Activated effector memory CD4-positive, alpha-beta T cell treated with anti-CD3 and anti-CD28 coated beads, Interleukin-2, amount 50 U/mL, for 16 hours (primary cell): ENCODE measurements at places on chromosomes 1 and 21.

GRCh38 chr21:41976611-41977010 is 22.8 kb upstream of the C2CD2 start:
- DNase-seq, result no peak

DNA sequence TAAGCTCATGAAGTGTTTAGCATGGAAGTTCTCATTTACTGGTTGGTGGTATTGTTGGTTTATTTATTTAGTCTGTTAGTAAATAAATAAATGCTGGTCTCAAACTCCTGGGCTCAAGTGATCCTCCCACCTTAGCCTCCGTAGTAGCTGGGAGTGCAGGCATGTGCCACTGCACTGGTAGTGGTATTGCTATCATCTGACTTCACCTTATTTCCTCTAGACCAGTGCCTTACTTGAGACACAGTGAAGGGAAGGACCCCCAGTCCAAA is 1.4 kb upstream of the SLC2A1 start:
- DNase-seq, result no peak

GRCh38 chr1:160454371-160455152 is 54.2 kb downstream of the VANGL2 start:
- no peak for DNase-seq

DNA sequence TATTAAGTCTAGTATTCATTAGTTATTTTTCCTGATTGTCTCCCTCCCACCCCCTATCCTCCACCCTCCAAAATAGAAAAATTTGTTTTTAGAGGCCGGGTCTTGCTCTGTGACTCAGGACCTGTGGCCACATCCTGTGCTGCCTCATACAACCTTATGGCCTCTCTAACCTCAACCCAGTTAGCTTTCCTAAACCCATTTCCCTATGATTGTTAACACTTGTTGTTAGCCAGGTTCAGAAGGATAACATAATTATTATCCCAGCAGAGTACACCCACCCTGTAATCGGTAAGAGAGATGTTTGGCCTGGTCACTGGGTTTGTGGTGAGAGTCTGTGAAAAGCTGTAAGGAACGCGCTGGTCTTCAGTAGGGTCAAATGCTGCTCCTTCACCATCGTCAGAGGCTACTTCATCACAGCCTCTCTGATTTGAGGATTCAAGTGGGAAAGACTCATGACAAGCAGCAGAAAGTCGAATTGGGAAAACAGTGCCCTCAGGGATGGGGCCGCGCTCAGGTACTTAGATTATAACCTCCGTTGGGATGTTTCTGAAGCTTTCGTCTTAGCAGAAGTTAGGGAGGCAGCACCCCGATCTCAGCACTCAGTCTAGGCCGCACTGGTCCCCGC is 35.9 kb upstream of the HMGN1 start:
- no peak for DNase-seq

DNA sequence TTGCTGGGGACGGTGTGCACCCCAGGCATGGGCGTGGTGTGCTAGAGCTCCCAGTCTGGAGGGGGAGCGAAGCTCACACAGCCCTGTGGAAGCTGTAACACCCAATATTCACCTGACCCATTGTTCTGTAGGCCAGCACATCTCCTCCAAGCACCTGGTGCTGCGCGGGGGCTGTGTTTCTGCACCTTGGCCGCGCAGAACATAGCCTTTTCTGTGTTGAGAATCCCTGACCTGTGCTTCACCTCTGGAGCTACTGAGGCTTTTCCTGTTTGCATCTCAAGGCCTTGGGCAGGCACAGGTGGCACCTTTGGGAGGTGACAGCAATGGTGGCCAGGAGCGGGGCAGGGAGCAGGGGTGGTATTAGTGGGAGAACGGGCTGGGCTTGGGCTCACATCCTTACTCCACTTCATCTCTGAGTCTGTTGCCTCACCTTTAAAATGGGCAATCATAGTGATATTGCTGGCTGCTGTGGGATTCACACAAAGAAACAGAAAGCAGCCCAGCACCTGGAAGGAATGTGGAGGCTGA is 343.9 kb upstream of the AJAP1 start:
- DNase-seq, result peak; percentile 14

DNA sequence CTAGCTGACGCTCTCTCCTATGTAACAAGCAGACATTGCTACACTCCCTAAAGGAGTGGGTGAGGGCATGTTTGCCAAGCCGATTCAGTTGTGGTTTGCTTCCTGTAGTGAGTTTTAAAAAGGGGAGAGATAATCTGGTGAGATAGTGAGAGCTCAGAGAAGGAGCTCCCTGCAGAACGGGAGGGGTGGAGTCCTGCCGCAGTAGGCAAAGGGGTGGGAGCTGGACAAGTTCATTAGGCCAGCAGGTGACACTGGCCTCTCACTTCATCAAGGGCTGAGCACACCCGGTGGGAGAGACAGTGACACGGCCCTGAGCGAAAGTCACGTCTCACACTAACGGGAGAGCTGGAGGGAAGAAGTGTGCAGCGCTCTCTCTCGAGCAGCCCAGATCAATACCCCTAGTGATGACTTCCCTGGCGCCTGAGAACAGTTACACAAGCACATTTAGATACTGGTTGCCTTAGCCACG is 144.0 kb upstream of the CD34 start:
- no peak for DNase-seq

GRCh38 chr1:16367968-16368890 is 1.2 kb downstream of the SZRD1 start:
- DNase-seq, result peak; percentile 69

DNA sequence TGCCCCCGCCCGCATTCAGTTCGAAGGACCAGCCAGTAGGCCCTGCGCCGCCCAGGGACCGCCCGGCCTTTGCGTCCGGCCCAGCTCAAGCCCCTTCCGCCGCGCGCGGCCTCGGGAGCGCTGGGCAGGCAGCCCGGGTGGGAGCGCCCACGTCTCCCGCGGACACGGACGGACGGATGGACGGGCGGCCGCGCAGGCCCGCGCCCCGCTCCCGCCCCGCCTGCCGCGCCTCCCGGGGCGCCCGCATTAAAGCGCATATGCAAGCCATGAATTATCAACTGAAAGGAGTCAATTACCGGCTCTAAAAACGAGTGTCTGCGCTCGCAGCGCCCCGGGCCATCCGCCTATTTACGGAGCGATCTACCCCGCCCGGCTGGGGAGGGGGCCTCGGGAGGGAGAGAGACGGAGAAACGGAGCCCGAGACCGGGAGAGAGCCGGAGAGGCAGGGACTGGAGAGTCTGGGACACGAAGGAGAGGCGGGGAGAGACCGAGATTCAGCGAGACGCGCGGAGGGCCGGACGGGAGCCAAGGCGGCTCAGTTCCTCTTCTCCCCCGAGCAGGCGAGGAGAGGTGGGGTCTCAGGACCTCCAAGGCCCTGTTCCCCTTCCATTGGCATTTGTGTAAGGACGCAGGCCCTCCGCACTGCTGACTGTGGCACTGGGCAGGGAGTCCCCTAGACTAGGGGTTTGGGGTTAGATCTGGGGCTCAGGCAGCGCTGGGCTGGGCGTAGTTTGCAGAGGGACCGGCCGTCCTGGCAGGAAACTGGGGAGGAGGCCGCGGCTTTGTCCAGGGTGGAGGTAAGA is 41.3 kb upstream of the DMBX1 start:
- DNase-seq, result no peak

GRCh38 chr1:31764312-31765040 is at the start of gene ADGRB2:
ADGRB2 (minus strand) TSS chr1:31764340; CDS start chr1:31757221, 7,119 bp downstream.
- no peak for DNase-seq

DNA sequence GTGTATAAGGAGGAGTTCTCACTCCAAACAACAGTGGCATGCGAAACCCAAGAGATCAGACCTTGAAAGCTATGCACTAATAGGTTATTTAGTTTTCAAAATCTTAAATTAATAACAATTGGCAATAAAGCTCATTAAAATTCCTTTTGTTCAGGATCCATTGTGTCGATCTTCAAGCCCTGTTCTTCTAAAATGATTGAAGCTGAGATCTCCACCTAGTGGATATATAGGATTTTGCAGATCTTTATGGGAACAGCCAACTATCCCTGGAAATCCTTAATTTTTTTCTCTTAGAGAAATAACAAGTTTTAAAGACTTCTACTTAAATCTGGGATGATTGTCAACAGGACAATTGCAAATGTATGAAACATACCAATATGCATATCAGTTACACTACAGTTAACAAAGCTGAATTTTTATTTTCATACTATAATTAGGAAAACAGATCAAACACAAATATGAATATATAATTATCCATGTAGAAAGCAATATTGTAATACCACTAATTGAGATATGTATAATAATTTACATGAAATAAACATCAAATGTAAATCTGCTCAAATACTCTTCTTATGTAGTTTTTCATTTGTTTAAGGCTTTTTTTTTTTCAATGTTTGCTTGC is 43.3 kb downstream of the LRRC53 start:
- no peak for DNase-seq

GRCh38 chr1:67332653-67333529 is 25.2 kb downstream of the IL12RB2 start:
- no peak for DNase-seq

- DNase-seq, result no peak
Observed at GRCh38 chr21:43734131-43734927, 15.4 kb downstream of the PDXK start.

GRCh38 chr21:45465611-45466329 is 60.8 kb downstream of the COL18A1 start:
- no peak for DNase-seq

- DNase-seq, result no peak
Observed at GRCh38 chr1:98034505-98034904, 113.7 kb upstream of the DPYD start.

DNA sequence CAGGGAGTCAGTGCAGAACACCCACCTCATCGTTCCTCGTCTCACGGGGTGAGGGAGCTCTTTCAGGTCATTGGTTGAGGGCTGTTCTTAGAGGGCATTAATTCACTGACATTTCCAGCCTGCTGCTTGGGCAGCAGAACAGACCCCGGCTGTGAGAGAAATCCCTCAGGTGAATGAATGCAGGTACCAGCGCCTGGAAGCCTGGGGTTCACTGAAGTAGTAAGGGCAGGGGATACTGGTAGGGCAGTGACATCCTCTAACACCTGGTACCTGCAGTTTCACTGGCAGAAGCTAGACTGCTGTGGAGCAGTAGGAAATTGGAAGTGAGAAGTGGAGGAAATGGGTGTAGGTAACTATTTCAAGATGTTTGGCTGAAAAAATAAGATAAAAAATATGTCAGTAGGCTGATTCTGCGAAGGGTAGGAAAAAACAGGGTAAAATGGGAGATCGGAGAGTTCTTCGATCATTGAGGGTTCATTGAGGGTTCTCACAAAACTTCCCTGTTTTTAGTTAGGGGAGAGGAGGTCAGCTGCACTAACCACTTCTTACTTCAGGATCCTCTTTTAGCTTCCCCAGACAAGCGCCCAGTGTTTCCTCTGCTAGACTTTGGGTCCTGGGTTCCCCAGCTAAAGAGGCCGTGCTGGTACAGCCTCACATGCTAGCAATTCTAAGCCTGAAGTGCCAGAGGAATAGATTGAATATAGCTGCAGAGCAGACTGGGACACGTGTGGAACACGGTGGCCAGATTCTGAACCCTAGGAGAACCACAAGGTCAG is 55.2 kb downstream of the RNF220 start:
- no peak for DNase-seq

- DNase-seq, result no peak
Observed at GRCh38 chr21:42199868-42200463, 19.0 kb upstream of the ABCG1 start.

- no peak for DNase-seq
Observed at GRCh38 chr1:172431721-172432192, 11.3 kb downstream of the C1orf105 start.

- no peak for DNase-seq
Observed at GRCh38 chr1:35580949-35581388, 7.9 kb downstream of the TFAP2E start.

- no peak for DNase-seq
Observed at GRCh38 chr1:183024317-183025009, 1.2 kb downstream of the LAMC1 start.

DNA sequence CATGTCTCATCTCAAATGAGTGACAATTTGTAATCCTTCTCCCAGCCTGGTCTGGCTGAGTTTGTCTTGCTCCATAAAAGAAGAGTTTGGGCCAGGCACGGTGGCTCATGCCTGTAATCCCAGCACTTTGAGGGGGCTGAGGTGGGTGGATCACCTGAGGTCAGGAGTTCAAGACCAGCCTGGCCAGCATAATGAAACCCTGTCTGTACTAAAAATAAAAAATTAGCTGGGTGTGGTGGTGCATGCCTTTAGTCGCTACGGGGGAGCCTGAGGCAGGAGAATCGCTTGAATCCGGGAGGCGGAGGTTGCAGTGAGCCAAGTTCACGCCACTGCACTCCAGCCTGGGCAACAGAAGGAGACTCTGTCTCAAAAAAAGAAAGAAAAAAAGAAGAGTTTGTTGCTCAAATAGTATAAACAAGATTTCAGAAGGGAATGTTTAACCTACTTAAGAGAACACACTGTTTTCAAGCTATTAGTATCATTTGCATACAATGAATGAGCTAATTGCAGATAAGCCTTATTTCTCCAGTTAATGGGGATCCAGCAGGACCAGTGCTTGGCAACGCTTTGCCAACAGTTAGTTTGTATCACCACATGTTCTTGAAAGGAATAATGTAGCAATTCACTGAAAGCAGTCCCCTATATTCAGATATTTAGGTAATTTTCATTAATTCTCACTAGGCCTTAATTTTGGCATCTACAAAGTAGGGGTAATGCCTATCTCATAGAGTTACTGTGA is 15.9 kb downstream of the KLHDC7A start:
- no peak for DNase-seq

DNA sequence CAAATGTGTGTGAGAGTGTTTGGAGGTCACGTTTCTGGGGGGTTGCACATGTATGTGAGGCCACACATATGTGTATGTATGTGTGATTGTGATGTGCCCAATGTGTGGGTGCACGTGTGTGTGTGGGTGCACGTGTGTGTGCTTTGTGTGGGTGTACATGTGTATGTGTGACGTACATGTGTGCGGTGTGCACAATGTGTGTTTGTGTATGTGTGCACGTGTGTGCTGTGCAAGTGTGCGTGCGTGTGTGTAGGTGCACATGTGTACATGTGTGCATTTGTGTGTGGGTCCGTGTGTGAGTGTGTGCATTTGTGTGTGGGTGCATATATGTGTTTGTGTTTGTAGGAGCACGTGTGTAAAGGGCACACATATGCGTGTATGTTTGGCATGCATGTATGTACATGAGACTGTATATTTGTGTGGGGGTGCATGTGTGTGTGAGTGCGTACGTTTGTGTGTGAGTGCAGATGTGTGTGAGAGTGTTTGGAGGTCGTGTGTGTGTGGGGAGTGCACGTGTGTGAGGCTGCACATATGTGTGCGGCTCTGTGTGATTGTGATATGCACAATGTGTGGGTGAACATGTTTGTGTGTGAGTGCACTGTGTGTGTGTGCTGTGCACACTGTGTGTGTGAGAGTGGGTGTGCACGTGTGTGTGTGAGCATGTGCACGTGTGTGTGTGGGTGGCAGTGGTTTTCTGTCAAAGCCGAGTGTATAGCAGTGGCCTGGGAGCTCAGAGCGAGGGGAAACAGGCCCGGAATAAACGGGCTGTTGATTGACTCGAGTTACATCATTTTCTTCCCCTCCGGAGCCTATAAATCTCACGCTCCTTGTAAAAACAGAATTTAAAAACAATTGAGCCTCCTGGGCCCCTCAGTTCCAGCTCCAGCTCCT is 132.7 kb upstream of the ARHGEF16 start:
- DNase-seq, result no peak
